ENCODE measurements at places on chromosomes 1 and 21.

DNA sequence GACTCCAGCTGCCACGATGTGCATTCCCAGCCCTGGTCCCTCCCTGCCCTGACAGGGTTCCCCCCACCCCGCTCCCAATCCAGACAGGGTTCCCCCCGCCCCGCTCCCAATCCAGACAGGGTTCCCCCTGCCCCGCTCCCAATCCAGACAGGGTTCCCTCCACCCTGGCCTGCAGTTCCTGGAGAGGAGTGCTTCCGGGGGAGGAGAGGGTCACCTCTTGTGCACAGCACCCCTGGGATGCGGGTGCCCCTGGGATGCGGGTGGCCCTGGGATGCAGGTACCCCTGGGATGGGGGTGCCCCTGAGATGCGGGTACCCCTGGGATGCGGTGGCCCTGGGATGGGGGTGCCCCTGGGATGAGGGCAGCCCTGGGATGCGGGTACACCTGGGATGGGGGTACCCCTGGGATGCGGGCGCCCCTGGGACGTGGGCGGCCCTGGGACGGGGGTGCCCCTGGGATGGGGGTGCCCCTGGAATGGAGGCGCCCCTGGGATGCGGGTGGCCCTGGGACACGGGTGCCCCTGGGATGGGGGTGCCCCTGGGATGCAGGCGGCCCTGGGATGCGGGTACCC, 36.7 kb upstream of the SLC19A1 start:
- no peak for DNase-seq

GRCh38 chr1:156959925-156960324, 39.5 kb downstream of the LRRC71 start:
- no peak for DNase-seq

GRCh38 chr1:181390410-181391077, 92.8 kb upstream of the CACNA1E start:
- no peak for DNase-seq

- DNase-seq = no peak
Observed at GRCh38 chr1:231666220-231666936, 39.8 kb downstream of the DISC1 start.

DNA sequence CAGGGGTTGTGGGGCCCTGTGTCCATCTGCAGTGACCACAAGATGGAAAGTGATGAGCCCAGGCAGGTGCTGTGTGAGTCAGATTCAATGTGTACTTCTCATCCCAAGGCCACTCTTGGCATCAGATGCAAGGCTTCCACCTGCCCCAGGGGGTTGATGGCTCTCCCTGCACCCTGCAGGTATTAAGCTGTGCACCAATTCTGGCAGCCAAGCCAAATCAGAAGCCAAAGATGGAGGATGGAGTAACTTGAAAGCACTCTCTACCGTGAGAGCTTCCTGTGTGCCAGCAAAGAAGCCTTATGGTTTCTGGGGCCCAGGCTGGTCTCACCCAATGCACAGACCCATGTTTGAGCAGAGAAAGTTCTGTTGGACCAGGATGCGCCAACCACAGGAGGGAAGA, 44.3 kb upstream of the TENT5C start:
- no peak for DNase-seq

- no peak for DNase-seq
Observed at GRCh38 chr1:86197206-86197855, 40.8 kb upstream of the COL24A1 start.

DNA sequence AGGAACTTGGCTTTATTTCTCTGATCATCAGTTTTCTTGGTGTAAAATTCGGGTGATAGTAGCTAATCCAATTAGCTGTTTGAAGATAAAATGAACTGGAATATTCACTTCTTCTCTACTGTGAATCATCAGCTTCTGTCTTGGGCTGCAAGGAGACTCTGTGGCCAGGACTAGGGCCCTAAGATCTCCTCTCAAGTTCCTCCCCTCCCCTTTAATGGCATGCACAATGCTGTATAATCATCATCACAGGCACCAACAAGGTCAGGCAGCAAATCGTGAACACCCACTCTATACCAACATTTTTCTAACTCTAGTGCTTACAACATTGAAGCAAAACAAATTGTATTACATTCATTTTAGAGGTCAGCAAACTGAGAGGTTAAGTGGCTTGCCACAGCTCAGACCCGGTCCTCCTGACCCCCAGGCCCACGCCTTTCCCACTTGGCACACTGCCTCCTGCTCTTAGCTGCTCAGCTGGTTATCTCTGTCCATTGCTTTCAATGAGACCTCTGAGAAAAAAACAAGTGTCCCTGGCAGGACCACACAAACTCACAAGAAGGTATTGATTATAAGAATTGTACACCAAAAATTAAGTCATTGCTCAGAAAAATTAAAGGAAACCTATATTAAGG, 31.8 kb downstream of the LRRC52 start:
- DNase-seq = no peak

DNA sequence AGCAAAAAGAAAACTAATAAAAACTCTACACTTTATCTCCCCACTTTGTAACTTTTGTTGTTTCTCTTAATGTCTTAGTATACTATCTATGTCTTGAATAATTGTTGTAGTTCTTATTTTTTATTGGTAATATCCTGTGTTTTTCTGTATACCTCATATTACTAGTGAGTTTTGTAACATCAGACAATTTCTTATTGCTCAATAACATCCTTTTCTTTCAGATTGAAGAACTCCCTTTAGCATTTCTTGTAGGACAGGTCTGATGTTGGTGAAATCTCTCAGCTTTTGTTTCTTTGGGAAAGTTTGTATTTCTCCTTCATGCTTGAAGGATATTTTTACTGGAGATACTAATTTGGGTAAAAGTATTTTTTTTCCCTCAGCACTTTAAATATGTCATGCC, 79.8 kb upstream of the LRRC8B start:
- DNase-seq = no peak

GRCh38 chr21:35953597-35953996, 106.7 kb downstream of the SETD4 start:
- no peak for DNase-seq

- no peak for DNase-seq
Observed at GRCh38 chr1:64624218-64624713, 120.6 kb upstream of the RAVER2 start.

- no peak for DNase-seq
Observed at GRCh38 chr1:12345350-12346217, 115.8 kb downstream of the VPS13D start.

DNA sequence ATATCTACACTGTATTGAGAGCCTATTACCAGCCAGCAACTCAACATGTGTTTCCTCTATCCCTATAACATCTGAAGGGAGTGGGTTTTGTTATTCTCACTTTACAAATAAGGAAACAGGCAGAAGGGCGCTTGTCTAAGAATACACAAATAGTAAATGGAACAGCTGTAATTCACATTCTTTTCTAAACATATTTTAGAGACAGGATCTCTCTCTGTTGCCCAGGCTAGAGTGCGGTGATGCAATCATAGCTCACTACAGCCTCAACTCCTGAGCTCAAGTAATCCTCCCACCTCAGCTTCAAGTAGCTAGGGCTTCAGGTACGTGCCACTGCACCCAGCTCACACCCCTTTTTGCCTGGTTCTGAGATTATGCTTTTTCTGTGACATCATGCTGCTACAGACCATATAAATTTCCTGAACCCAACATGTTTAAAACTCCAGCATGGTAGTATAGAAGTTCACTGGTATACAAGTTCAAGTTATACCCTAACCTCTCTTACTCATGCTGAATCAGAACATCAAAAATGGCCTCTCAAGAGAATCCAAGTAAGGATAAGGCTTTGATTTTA, 8.6 kb upstream of the TACSTD2 start:
- DNase-seq = no peak

DNA sequence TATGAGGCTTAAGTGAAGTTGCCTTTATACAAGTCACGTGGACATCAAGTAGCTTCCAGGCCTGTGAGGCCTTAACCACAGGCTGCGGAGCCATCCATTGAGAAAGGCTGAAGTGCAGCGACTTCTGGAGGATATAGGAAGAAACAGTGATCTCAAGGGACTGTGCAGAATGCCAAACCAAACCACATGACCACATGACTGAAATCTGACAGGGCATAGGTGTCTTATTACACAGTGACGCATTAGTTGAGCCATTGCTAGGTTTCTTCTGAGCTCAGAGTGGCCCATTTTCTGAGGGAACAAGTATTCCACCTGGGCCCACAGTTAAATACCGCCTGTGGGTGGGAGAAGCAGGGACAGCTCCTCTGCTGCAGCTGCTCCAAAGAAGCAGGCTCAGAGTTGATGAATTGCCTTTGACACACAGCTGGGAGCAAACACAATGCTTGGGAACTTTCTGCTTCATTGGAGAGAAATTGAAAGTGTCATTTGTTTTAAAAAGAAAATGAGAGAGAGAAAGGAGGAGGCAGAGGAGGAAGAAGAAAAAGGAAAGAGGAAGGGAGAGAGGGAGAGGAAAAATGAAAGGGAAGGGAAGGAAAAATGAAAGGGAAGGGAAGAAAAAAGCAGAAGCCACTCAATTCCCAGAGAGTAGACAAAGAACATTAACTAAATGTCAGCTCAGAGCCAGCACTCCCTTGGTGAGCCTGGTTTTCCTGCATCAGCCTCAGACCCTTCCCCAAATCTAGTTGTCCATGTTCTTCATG, 94.4 kb downstream of the COLGALT2 start:
- DNase-seq = no peak

GRCh38 chr1:40301541-40302299, 15.4 kb downstream of the COL9A2 start:
- no peak for DNase-seq

GRCh38 chr1:28936528-28936927, 22.2 kb downstream of the EPB41 start:
- no peak for DNase-seq

DNA sequence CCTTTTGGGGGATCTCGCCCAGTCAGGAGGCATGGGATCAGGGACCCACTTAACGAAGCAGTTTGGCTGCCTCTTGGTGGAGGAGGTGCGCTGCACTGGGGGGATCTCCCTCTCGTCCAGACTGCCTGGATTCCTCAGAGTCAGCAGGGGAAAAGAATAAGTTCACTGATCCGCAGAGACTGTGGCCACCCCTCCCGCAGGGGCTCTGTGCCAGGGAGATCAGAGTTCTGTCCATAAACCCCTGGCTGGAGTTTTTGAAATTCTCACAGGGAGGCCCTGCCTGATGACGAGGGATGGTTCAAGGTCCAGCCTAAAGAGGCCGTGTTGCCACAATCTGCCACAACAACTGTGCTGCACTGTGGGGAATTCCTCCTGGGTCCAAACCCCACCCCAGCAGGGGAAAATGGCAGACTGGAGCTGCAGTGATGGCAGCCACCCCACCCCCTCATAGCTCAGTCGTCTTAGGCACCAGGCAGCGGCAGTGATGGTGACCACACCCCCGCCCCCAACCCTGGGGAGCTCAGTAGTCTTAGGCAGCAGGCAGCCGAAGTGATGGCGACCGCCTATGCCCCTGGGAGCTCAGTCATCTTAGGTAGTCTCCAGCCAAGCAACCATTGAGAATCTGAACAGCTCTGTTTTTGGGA, 273.8 kb upstream of the USP25 start:
- DNase-seq = no peak

- DNase-seq = no peak
Observed at GRCh38 chr1:86596224-86596623, 49.3 kb downstream of the CLCA4 start.

- DNase-seq = no peak
Observed at GRCh38 chr1:241356187-241356518, 852 bp downstream of the RGS7 start.

DNA sequence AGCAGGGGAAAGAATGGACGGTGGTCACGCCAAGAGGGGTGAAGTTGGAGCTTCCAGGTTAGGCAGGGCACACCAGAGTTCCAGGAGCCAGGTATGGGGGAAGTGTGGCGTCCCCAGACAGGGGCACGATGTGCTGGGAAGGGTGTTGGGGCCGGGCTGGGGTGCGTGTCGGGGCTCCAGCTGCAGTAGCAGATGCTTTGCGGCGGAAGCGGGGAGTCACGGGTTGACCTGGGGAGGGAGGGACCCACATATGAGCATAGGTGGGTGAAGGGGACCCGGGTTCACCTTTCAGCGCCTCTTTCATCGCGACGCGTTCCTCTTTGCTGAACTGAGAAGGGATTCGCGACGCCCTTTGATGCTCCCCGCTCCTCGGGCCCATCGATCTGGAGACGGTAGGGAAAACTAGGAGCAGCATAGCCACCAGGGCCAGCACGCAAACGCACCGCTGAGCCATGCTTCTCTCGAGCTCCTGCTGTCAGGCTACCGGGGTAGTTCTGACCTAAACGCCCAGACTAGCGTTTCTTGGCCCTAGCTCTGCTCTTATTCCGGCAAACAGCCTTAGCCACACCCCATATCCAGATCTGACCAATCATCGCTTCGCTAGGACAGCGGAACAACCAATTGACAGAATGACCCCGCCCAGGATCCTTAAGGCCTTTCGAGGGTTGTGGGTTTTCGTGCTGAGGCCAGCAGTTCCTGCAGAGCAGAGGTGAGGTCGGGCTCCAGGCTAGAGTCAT, at the start of gene PM20D1:
PM20D1 (minus strand) TSS at position 514 of the 737 bp plus-strand sequence; CDS start at position 454, 60 bp downstream.
- peak; percentile 79 for DNase-seq

DNA sequence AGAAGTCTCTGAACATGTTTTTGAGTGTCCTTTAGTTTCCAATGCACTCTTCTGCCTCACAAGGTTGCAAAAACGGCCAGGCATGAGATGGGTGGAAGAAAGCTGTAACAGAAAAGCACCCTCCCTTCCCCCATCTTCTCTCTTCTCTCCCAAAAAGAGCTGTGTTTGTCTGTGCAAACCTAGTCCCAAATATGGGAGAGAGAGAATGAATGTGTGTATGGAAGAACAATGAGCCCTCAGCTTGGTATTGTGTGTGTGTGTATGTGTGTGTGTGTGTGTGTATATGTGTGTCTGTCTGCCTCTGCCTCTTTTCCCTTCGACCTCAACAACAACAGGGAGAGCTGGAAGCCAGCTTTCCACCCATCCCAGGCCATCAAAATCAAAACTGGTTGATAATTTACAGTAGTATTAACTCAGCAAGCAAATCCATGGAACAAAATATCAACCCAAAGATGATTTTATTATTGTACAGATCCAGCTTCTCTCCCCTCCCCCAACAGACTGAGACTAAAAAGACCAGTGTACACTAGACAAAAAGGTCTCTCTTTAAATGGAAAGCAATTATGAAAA, 1.8 kb downstream of the RERE start:
- DNase-seq = peak; percentile 62
